AG04449 (cell line): ENCODE measurements at places on chromosomes 11 and 22.

DNA sequence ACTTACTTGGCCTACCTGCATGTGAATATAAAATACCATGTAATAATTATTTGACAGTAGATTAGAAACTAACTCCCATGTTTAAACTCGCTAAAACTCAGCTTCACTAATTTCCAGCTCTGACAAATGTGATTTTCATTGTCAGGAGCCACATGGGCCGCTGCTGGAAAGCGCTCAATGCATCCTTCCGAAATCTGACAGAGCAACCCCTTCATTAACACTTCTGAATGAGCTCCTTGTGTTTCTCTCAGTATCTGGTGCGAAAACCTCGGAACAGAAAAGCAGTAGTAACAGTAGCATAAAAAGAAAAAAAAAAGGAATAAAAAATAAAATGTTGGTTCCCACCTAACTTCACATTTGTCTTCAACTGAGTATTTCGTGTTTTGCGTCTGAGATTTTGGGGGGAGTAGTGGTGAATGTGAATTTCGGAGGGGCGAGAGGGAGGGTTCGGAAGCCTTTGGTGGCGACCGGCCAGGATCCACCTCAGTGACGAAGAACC, 710 bp downstream of the MTCH2 start:
- no peak for DNase-seq

GRCh38 chr11:65431451-65432099, 9.0 kb downstream of the NEAT1 start:
- DNase-seq = no peak

- DNase-seq = no peak
Observed at GRCh38 chr11:119421941-119422808, 797 bp downstream of the THY1 start.

- DNase-seq = peak; percentile 33
Observed at GRCh38 chr22:30250661-30251267, 4.2 kb upstream of the LIF start.

DNA sequence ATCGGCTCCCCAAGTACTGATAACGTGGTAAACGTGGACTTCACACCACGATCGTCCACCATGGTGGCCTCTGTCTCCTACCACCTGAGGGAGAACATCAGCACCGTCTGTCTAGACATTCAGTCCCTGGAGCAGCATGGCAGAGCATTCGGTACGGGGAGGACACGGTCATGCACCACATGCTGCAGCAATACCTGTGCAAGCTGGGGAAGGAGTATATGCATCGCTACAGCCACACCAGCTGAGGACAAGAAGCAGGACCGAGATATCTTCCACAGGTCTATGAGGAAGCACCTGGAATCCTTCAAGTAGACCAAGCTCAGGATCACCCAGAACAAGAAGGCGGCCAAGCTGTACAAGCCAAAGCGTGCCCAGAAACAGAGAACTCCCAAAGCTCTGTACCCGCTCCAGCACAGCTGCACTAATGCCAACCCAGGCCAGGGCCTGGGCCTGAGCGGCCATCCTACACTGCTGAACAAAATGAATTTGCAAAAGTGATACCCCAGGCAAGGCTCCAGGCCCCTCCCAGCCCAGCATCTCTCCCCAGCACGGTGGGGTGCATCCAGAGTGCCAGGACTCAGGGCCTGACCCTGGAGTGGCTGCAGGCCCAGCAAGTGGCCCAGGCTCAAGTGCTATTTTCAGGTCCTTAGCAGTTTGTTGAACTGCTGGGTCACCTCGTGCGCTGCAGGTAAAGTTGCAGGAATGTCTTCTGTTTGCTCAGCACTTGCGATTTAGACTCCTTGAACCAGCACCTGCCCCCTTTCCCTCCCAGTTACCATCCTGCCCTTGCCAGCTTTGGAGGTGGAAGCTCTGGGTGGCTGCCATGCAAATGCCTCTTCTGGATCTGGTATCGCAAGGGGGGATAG, 119.3 kb upstream of the SERPIND1 start:
- no peak for DNase-seq

- no peak for DNase-seq
Observed at GRCh38 chr11:119794141-119794665, 65.2 kb upstream of the NECTIN1 start.

GRCh38 chr11:72422414-72422813, 11.9 kb downstream of the CLPB start:
- DNase-seq = no peak

DNA sequence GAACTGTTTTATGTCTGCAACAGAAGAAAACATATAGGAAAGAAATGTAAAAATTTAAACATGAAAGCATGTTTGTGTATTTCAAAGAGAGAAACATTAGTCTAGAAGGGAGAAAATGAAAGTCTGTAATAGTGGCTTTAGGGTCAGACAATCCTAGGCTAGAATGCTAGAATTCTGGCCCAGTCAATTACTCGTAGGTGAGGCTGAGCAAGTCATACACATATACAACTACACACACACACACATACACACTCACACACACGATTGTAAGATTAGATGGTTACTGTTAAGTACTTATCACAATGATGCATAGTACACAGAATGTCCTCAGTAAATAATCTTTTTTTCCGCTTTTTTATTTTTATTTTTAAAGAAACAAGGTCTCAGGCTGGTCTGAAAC, 37.7 kb upstream of the PCF11 start:
- no peak for DNase-seq

DNA sequence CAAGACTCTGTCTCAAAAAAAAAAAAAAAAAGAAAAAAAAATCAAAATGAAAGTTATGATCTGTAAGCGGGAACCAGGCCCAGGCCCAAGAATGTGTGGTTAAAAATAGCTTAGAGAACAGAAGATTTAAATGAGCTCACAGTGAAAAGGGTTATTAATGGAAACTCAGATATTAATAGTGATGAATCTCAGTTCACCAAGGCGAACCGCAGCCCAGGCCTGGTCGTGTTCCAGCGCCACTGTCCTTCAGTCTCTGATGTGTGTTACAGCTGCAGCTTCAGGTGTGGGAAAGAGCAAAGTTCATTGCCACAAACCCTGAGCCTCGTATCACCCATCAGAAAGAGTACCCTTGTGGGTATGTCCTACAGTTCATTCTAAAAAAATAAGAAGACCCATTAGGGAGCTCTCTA, 107.1 kb downstream of the GAB2 start:
- no peak for DNase-seq

GRCh38 chr22:49568751-49569285, 258.9 kb downstream of the BRD1 start:
- DNase-seq = no peak

DNA sequence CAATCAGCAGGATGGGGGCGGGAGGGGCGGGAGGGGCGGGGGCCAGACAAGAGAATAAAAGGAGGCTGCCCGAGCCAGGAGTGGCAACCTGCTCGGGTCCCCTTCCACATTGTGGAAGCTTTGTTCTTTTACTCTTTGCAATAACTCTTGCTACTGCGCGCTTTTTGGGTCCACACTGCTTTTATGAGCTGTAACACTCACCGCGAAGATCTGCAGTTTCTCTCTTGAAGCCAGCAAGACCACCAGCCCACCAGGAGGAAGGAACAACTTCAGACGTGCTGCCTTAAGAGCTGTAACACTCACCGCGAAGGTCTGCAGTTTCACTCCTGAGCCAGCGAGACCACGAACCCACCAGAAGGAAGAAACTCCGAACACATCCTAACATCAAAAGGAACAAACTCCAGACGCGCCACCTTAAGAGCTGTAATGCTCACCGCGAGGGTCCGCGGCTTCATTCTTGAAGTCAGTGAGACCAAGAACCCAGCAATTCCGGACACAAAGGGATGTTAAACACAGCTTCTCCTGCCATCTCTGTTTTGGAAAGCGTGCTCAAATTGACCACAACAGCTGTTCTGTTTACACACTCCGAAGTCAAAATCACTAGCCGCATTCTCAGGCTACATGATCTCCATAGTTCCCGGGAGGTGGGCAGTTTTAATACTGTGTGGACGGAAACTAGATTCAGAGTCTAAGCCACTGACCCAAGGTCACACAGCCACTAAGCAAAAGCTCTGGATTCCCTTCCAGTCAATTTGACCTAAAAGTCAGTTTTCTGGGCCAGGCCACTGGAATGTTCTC, 11.9 kb downstream of the PLAAT2 start:
- DNase-seq = no peak

GRCh38 chr11:35873721-35874120, 70.1 kb upstream of the LDLRAD3 start:
- no peak for DNase-seq

DNA sequence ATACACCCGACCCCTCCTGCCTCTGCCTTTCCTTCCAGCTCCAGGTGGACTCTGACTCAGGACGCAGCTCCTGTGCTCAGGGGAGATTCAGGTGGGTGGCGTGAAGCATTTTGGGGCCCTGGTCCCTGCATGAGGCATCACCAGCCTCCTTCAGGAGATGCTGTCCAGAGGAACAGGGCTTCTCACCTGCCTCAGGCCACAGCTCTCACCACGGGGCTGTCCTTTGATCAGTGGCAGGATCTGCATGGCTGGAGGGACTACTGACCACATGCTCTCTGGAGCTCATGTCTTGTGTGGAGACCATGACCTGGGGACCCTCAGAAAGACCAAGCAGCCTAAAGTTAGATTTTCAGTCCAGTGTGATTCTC, 58.8 kb downstream of the GGTLC2 start:
- DNase-seq = no peak

GRCh38 chr11:1260023-1260501, 37.2 kb downstream of the MUC5B start:
- DNase-seq = no peak

DNA sequence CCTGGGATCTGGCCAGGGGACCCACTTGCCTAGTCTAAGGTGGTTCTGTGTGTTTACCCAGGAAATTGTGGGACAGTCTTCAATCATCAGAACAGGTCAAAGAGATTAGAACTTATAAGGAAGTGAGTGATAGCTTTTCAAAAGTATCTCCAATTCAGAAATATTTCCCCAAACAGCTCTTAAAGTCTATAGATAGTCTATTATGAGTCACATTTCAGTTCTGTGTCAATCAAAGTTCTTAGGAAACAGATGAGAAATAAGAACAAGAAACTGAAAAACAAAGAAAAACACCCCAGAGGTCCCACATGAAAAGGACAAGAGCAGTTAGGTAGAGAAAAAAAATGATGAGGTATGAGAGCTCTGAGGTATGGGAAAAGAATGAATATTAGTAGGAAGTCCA, 381.4 kb upstream of the MPPED2 start:
- DNase-seq = no peak

DNA sequence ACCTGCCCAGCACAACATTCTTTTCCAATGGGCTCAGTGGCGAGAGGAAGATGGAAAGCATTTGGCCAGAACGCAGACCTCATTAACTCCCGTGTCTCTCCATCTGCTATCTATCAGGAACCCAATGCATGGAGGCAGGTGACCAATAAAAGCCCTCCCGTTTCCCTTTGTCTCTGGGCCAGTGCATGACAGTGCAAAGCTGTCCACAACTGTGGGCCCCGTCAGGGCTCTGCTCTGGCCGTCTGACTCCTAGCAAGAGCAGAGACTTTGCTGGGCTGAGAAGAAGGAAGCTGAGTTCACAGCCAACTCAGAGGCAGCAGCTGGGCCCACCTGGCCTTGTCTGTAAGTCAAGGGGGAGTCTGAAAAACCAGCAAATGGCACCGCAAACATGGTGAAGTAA, 177.8 kb downstream of the TENM4 start:
- no peak for DNase-seq

GRCh38 chr11:125075900-125076317, 12.8 kb downstream of the SLC37A2 start:
- DNase-seq = no peak

- DNase-seq = no peak
Observed at GRCh38 chr22:23115825-23116494, 25.8 kb downstream of the RSPH14 start.

GRCh38 chr22:23544852-23545251, 35.2 kb downstream of the IGLL1 start:
- DNase-seq = no peak

- DNase-seq = peak; percentile 24
Observed at GRCh38 chr22:30208631-30209603, 37.6 kb downstream of the LIF start.

DNA sequence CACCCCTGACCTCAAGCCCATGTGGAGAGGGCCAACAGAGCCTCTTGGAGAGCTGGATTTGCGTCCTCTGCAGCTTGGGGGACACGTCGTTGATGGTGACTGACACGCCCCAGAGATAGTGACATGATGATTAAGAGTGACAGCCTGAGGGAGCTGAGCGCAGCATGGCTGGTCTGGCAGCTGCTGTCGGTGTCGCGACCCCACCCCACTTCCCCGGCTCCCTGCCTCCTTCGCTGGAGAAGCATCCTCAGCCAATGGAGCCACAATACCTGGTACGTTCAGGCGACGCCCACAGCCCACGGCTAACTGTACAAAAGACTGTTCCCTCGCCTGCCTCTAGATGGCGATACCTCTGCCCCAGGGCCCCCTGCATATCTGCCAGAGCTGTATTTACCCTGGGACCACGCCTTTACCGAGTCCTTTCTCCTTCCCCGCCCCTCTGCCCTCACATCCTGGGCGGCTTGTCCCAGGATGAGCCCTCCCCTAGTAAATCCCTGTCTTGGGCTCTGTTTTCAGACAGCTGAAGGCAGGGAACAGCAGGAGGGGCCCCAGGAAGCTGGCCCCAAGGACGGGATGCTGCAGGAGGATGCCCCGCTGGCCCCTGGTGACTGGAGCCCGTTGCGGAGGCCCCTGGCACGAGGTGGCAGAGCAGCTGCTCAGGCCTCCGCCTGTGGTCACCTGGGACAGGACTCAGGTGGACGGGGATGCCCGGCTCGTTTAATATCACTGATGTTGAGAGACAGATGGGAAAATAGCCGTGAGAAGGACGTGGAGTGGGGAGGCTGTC, 90.6 kb downstream of the RPS6KA4 start:
- no peak for DNase-seq
